Activated CD4-positive, alpha-beta T cell treated with anti-CD3 and anti-CD28 coated beads for 4 hours (primary cell): ENCODE measurements at places on chromosomes 6 and 20.

- no peak for DNase-seq
These were observed 12.4 kb upstream of the RNF24 start for GRCh38 chr20:4027590-4028265.

DNA sequence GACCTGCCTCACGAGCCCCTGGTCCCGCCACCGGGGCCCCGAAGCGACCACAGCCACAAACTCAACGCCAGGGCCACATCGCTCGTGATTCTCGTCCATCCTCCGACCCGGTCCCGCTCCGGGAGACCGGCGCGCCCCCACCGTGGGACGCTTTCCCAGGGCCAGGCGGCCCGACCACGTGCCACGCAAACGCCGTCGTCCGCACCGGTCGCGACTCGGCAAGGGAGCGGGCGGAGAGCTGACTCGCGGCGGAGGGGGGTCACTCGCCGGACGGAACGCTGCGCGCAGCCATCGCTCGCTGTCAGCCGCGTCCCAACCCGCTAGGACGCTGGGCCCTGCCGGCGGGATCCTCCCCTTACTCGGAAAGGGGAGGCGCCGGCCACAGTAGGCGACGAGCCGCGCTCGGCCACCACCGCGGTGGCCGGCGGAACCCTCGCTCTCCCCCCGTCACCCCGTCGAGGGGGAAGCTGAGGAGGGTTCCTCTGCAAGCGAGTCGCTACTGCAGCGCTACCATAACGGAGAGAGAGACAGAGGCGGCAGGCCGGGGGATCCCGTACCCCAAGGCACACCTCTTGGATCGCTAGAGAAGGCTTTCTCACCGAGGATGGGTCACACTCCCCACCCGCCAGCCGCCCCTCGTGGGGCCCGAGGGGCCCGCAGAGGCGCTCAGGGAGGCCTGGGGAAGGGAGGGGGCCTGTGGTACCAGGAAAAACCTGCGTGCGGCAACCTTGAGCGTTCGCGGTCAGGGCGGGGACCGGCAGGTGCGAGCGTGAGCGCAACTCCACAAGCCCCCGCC, 511.8 kb upstream of the ZNF337 start:
- peak; percentile 66 for DNase-seq

DNA sequence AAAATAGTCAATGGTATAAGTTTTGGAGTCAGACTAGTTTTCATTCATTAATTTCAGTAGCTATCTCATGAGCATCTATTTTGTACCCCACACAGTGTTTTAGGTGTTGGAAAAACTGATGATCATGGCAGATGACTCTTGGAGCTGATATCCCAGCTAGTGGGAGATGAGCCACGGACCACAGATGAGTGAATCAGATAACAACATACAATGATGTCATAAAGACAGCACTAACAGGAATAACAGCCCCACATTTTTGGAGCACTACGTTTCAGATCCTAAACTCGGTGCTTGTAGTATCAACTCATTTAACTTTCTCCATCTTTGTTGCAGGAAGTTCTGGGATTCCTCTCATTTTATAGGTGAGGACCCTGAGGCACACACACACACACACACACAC, 67.8 kb upstream of the EDN3 start:
- no peak for DNase-seq

DNA sequence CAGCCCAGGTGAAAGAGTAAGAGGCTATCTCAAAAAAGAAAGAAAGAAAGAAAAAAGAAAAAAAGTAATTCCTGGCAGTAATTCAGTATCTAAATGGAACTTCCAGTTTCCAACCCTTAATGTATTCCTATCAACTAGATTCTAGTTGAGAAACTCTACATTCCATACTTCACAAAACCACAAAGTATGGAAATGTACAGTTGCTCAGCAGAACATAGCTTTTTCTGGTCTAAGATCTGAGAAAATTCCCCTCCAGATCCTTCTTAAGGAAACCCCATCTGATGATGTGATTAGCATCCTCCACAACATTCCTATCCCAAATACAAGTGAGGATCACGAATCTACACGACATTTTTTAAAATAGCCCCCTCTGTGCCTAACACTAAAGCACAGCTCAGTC, 3.6 kb downstream of the ARMH2 start:
- DNase-seq, result no peak

DNA sequence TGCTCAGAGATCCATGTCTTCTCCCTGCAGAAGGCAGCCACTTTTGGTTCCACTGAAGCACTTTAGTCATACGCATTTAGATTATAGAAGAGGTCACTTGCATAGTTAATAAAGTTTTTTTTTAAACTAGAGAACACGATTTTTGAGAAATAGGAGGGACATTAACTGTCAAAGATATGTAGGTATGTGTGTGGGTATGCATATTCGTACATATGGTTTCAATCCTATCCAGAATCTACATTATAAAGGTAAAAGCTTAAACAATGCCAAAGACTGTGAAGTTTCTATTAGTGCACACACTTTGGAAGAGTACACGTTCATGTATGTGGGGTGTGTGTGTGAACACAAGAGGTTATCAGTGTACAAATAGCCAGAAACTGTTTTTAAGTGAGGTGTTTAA, 103.2 kb downstream of the BTBD3 start:
- no peak for DNase-seq

GRCh38 chr6:255751-256083, 36.6 kb upstream of the DUSP22 start:
- no peak for DNase-seq

GRCh38 chr6:29509711-29510110, 22.0 kb upstream of the MAS1L start:
- no peak for DNase-seq

DNA sequence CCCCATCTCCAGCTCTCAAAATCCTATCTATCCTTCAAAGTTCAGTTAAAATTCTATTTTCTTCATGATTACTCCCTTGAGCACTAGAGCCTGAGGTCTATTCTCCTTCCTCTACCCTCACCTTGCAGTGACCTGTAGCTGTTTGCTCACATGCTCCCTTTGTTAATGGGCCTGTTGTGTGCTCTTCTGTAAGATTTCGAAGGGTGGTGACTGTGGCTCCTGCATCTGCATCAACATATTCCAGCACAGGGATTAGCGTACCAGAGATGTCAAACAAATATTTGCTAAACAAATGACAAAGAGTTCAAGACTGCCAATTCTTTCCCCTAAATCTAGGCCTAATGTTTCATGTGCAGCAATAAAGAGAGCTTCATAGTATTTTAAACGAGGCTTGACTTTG, 69.5 kb downstream of the ELOVL5 start:
- DNase-seq, result no peak

GRCh38 chr20:6680441-6680840, 87.0 kb upstream of the BMP2 start:
- DNase-seq, result no peak

DNA sequence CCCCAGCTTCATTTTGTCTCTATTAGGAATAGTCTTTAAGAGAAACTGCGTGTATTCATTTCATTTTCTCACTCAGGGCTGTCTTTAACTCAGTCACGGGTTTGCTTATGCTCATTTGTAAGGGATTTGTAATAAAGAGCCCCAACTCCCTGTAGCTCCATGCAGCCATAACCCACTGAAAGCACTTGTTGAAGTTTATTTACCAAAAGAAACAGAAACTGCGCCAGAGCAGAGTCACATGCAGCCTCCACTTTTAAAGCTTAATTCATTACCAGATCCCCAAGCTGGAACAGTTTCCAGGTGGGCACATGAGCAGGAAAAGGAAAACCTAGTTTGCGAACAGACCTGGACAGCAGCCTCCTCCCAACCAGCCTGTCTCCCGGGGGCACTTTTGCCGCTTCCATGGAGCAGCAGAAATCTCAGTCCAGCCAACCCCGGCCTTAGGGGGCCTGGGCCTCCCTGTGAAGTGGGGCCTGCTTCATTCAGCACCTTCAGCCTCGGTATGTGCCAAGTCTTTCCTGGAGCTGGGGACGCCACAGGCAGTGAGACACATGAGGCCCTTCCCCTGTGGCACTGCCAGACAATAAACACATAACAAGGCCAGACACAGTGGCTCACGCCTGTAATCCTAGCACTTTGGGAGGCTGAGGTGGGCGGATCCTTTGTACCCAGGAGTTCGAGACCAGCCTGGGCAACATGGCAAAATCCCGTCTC, 4.5 kb downstream of the BCAS4 start:
- DNase-seq, result no peak

DNA sequence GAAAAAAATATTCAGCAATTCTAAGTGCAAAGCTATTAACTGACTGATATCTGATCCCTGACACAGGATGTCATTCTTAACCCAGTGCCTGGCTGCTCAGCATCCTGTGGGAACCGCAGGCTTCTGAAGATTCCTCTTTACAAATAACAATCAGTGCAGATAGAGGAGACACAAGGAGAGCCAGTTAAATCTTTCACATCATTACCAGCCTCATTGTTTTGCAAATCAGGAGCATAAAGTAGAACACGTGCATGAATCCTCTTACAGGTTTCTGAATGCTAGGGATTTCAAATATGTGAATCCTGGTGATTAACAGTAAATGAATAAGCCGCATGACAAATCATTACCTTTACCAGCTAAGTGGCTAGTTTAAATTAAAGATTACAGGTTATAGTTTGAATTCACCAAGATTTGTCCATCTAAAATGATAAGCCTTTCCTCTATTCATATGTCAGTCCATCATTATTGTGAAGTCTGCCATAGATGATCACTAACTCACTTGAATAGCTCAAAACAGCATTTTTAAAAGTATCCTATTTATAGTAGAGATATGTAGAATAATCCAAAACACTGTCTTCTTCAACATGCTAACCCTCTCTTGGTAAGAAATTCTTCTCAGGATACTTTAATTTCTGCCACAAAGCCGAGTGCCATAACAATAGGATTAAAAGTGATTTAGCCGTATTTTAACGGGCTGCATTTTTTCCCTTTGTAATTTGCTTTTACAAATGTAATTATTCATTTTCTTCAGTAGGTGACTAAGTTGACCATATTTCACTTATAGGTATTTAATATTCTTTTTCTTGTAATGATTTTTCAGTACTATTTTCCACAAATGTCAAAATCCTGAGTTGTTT, 367.3 kb upstream of the EPHA7 start:
- DNase-seq, result no peak

GRCh38 chr20:63024573-63025392, 18.0 kb upstream of the BHLHE23 start:
- DNase-seq, result no peak

- DNase-seq, result no peak
These were observed 109.9 kb upstream of the TIAM2 start for GRCh38 chr6:154885214-154885613.

DNA sequence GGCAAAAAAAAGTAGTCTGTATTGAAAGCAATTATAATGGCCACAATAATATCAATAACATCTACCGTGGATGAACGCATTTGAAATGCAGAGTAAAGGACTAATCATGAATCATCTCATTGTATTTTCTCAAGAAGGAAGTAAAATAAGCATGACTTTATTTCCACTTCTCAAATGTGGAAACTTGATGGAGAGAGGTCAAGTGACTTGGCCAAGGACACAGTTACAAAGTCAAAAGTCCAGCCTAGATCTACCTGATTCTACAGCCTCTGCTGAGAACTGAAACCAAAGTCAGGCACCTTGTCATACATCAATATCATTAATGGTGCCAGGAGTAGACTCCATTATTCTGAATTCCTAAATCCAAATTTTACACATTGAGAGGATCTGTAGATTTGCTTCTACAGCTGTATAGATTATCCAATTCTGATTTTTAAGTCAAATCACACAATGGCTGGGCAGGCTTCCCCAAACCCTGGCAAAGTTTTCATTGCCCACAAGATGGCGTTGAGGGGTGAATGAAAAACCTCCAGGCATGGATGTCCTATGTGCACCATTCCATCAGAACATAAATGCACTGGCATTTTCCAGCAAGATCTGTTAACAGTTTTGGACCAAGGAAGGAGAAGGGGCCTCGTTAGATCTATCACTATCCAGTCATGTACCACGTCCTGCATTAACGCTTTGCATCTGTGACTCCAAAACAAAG, 423.1 kb downstream of the MAFB start:
- DNase-seq, result no peak

GRCh38 chr20:35271073-35271882, 6.6 kb downstream of the MMP24OS start:
- no peak for DNase-seq

DNA sequence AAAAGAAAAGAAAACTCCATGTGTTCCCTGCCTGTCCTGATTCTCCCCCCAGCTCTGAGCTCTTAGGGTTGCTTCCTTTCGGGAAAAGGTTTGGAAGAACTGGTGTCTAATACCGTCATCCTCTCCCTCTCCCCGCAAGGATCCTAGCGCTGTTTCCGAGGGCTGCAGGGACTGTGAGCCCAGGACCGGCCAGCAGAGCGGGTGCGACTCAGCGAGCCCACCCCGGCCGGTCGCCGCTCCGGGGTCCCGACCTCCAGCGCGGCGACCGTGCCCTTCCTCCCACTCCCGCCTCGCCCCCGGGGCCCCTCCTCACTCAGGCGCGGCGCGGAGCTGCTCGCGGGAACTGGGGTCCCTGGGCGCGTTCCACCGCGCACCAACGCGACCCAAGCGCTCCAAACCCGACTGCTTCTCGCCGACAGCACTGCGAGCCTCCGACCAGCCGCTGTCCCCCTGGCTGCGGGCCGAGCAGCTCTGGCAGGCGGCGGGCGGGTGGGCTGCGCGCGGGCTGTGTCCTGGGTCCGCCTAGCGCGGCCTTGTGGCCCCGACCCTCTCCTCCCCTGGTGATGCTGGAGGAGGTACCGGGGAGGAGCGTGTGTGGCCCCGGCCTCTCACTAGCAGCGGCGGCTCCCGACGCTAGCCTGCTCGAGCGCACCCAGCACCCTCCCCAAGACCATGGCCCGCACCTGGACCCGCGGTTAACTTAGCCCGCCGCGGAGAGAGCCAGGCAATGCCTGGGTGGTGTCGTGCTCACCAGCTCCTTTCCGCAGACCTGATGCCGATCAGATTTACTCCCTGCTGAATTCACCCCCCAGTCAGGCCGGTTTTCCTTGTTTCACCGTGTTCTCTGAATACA, at the start of gene PLA2G7:
TSS of gene PLA2G7 (minus strand) at position 509 of the 853 bp plus-strand sequence. CDS start 12,484 bp downstream, outside the sequence.
- DNase-seq, result no peak

GRCh38 chr6:129510950-129511349, 199.0 kb downstream of the ARHGAP18 start:
- DNase-seq, result no peak

DNA sequence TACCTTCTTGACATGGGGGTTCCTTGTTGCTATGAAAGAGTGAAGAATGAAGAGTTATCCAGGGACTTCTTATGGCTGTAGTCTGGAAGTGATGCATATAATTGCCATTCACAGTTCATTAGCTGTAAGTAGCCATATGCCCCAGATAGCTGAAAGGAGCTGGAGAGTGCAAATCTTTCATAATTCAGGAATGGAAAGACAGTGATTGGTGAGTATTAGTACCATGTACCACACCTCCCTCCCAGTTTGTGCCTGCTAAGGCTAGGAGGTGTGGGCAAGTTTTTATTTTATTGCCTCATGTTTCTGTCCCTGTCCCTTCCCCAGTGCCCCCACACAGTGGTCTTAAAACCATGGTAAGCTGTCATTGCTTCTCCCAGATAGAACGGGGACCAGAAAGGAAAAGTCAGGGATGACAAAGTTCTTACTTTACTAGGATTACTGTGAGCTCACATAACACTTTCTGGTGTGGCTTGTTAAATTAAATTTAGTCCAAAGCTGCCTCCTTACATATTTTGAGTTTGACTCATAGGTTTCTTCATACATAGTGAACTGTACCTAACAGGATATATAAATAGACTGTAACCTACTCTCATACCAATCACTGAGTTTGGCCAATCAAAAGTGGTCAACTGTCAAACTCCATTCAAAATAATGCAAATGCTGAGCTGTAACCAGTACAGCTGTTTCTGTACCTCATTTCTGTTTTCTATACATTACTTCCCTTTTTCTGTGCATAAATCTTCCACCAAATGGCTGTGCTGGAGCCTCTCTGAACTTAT, 119.4 kb downstream of the RFPL4B start:
- DNase-seq, result no peak
